ENCODE measurements at places on chromosomes 5 and 9.
A peak's percentile ranks its signal among the peaks of the same experiment; 100 is the strongest.

DNA sequence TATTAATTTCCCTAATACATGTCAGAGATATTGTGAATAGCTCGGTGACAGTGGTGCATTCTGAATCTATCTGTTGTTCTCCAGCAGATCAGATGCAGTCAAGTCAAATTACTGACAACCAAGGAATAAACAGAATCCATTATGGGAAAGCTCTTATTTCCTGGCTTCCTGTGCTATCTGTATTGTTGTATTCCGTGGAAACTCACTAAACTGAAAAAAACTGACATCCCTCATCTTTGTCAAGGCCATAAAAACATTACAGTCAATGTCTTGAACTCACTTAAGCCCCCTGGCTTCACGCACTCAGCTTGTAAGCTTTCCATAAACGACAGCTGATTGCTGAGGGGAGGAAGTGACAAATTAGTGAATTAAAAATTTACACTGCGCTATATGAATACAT lies 245.9 kb downstream of the CTNND2 start:
- DNase-seq: no peak

- no peak for DNase-seq
Measured at GRCh38 chr9:121826711-121827110, 175.3 kb downstream of the DAB2IP start.

GRCh38 chr9:87718852-87719612 lies 6.9 kb upstream of the CTSL start:
- no peak for DNase-seq

GRCh38 chr5:159605585-159605984 lies 275.3 kb upstream of the IL12B start:
- no peak for DNase-seq

GRCh38 chr9:1050125-1050895 lies at the start of gene DMRT2:
Gene DMRT2, plus strand, starts transcription at chr9:1050357. Its CDS starts 1,257 bp downstream, at chr9:1051614.
- DNase-seq: no peak

GRCh38 chr5:137656558-137656957 lies 79.3 kb downstream of the KLHL3 start:
- no peak for DNase-seq

DNA sequence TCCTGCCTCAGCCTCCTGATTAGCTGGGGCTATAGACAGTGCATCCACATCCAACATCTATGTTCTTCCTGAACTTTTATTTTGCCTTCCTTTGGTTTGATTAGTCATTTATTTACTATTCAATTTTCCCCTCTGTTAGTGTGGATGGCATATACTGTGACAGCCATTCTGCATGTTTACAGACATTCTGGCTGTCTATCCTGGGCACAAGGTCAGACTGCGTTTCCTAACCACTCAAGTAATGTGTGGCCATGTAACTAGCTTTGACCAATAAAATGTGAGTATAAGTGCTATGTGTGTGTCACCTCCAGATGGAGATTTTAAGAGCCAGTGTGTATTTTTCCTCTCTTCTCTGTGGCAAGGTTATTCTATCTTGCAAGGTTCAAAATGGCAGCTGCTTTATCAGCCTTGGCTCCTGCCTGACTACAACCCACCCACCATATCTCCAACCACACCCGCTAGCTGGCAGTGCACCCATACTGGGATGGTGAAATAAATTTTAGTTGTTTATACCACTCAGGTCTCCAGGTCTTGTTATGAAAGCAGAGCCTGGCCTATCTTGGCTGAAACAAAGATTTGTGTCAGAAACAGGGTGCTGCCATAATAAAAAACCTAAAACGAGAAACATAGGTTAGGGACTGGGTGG lies 32.2 kb downstream of the PDE6A start:
- DNase-seq: no peak

DNA sequence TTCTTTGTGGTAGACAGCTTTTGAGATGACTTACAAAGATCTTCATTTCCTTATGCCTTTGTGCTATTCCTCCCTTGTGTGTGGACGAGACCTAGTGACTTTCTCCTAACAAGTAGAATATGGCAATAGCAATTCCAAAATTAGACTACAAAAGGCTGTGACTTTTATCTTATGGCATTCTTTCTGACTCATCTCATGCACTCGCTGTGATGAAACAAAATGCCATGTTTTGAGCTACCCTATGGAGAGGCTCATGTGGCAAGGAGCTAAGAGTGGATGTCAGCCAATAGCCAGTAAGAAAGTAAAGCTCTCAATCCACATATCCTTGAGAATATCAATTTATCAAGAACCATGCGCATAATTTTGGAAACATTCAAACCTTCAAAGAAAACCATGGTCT lies 380.5 kb upstream of the SMC2 start:
- DNase-seq: no peak

DNA sequence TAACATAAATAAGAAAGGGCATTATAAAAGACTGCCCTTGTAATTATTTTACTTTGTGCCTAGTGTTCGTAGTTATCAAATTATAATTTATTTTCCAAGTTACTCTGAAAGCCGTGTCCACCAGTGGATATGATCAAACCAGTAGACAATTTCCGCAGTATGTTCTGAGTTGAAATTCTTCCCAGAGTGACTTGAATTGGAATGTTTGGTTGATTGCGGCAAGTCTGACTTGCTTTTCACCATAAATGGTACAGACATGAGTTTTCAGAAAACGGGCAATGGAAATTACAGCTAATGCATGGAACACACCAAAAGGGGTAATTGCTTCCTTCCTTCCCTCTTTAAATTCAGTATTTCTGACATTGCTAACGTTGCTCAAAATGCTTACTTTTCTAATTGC lies 56.6 kb downstream of the CHSY3 start:
- DNase-seq: no peak

GRCh38 chr9:88274078-88274477 lies 114.2 kb upstream of the SPIN1 start:
- DNase-seq: no peak

DNA sequence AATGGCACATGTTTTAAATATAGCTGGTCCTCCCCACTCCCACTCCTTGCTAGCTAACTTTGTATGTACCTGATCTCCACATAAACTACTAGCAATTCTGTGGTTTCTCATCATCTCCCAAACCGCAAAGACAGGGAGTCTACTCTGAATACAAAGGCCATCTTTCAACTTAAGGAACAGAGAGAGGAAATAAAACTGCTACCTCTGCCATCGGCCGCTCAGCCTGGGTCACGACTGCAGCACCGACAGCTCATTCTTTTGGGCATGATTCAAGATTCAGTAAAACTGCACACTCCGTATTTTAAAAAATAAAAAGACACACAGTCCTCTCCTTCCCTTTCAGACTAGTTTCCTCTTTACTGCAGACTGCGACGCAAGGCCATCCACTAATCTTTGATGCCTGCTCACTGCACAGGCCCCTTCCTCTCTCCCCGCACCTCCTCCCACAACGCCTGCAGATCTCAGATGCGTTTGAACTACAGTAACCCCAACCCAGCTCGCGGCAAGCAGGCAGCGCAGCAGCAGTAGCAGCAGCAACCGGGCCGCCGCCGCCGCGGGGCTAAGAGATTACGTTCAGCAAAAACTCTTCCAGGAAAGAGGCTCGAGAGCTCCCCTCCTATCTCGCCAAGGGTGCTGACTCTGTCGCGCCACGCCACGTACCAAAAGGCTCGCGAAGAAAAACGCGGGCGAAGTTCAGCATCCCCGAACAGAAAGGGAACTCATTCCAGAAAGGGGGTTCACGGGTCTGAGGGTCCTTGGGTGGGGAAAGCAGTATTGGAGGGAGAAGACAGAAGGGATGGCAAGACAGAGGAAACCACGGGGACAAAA lies 1.5 kb downstream of the RNF145 start:
- peak; percentile 80 for DNase-seq

GRCh38 chr9:75890472-75891276 lies at the start of gene PCSK5:
Gene PCSK5, plus strand, starts transcription at chr9:75890673. Its CDS starts 509 bp downstream, at chr9:75891182.
- DNase-seq: peak; percentile 81

GRCh38 chr9:71975833-71976232 lies 64.4 kb downstream of the C9orf85 start:
- DNase-seq: no peak

DNA sequence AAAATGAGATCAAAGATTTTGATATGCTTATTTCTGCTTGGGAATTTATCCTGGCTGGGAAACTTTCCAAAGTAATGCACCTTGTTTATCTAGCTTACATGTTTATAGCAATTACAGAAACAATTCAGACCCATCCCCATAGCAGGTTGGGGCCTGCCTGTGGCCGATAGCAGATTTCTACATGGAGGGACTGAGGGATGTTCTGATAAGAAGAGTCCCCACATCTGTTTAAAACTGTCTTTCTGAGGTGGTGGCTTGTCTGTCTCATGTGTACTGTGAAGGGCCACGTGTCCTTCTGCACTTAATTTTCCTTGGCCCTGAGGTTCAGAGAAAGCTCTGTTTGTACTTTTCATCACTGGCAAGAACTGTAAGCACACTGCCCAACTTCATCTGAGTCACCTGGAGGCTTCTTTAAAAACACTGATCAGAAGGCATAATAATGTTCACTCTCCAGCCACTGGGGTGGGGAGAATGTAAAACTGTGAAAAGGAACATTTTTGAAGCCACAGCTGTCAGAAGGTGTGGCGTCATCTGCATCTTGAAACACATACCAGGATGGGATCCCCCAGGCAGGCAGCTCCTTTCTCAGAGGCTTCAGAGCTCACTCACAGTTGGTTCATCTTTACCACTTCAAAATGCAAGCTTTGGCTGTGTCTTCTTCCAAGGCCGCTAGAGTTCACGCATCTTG lies 80.3 kb downstream of the MAP1B start:
- DNase-seq: no peak

DNA sequence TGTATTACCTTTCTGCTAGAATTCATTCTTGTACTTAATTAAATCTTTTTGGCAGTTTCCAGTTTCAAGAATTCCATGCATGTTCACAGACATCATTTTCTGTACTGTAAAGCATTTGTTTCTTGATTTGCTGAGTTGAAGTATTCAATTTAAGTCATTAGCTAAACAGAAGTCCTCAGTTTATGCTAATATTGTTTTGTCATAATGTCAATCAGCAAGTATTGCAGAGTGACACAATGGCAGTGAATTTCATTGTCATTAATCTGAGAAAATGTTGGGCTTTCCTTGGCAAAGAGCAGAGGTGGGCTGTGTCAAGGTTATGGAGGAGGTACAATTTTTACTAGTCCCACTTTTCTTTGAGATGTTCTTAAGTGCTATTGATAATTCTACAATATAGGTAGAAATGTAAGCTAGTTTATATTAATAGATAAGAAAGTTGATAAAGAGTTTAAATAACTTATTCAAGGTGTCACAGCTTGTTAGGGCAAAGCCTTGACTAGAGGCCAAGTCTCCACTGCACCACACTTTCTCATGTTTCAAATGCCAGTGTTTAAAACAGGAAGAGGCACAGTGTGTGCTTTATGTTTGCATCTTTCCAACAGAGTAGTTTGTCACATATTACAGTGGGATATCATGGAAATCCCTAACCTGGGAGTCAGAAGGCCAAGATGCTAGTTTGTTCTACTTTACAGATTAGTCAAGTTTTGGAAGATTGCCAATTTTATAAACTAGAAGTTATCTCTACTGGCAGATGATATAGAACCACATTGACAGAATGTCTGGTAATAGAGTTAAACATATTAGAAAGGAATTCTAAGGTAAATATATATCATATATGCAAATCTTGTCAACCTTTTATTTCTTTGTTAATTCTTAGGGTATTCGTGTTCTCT lies 56.3 kb downstream of the SLF1 start:
- no peak for DNase-seq

GRCh38 chr9:98472216-98472615 lies 216.8 kb upstream of the TBC1D2 start:
- DNase-seq: no peak

GRCh38 chr9:122128007-122128968 lies 31.3 kb downstream of the NDUFA8 start:
- DNase-seq: no peak

GRCh38 chr5:15715967-15716366 lies 216.0 kb downstream of the FBXL7 start:
- DNase-seq: no peak

GRCh38 chr5:90473396-90474234 lies 956 bp downstream of the MBLAC2 start:
- DNase-seq: peak; percentile 4

- DNase-seq: peak; percentile 32
Measured at GRCh38 chr9:69671879-69672595, at the start of gene APBA1. Gene APBA1, minus strand, starts transcription at chr9:69672371.

GRCh38 chr9:121107029-121107428 lies 32.3 kb downstream of the CNTRL start:
- DNase-seq: no peak

- DNase-seq: no peak
Measured at GRCh38 chr9:133506653-133507038, 18.1 kb downstream of the MYMK start.

GRCh38 chr5:35990520-35990919 lies 670 bp downstream of the UGT3A1 start:
- no peak for DNase-seq

GRCh38 chr9:120775859-120776258 lies 17.4 kb downstream of the FBXW2 start:
- no peak for DNase-seq

GRCh38 chr5:35135239-35135700 lies 87.5 kb upstream of the AGXT2 start:
- DNase-seq: no peak

DNA sequence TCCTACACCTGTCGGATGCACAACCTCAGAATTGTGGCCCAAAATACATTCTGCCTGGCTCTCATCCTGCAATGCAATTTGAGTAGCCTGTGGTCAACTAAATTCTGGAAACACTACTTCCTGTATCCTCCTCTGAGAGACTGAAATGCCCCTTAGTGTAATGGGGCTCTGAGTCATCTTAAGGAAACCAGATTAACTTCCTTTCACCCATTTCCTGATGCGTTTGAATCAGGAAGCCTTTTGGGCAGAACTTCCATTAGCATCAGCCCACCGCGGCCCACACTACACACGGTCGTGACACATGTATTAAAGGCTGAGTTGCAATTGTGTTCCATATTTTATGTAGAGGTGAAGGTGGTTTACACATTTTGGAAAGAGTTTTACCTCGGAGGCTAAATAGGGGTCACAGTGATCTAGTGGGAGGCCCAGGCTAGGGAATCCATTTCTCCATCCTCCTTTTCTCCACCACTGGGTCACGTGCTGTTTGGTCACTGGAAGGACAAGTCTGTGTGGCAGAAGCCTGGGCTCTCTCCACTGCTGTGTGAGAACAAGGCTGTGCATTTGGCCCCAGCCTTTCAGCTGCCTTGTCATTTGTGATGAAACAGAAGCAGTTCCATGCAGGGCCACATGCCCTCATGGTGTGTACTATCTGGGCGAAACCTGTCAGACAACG lies 55.9 kb downstream of the DAP start:
- DNase-seq: no peak

DNA sequence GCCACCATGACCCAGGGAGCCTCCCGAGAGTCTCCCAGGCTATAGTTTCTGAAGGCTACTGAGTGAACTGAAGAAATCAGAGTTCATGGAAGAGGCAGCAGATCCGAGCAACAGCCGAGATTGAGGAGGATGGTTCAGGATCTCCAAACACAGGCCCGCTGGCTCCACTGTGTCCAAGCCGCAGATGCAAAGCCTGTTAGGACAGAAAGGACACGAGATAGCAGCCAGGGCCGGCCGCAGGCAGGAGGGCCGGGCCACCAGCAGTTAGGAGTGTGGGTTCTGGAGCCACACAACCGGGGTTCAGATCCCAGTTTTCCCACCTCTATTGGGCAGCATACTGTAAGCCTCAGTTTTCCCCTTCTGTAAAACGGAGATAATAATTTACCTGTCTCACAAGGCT lies 27.7 kb downstream of the NEK6 start:
- no peak for DNase-seq
